ENCODE measurements at places on chromosomes 7 and 10.

DNA sequence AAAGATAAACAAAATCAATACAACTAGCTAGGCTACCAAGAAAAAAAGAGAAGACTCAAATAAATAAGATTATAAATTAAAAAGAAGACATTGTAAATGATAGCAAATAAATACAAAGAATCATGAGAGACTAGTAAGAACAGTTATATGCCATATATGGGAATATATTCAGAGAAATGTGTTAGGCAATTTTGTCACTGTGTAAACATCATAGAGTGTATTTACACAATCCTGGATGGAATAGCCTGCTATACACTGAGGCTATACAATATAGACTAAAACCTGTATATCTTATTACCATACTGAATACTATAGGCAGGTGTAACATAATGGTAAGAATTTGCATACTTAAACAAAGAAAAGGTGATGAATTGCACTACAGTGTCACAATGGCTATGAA lies 717.4 kb downstream of the PARD3 start:
- DNase-seq = no peak

DNA sequence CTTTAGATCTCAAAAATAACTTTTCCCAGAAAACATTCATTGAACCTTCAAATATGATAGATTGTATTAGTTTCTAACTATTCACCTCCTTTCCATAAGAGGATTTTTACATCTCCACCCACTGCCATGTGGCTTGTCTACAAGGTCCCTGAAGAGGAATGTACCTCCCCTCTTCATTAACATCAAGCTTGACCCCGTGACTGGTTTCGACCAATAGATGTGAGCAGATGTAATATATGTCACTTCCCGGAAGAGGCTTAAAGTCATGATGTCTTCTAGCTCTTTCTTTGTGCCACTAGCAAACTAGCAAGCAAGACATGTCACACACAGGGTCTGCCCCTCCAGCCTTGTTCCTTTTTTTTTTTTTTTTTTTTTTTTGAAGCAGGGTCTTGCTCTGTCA lies 6.9 kb downstream of the BAZ1B start:
- DNase-seq = no peak

DNA sequence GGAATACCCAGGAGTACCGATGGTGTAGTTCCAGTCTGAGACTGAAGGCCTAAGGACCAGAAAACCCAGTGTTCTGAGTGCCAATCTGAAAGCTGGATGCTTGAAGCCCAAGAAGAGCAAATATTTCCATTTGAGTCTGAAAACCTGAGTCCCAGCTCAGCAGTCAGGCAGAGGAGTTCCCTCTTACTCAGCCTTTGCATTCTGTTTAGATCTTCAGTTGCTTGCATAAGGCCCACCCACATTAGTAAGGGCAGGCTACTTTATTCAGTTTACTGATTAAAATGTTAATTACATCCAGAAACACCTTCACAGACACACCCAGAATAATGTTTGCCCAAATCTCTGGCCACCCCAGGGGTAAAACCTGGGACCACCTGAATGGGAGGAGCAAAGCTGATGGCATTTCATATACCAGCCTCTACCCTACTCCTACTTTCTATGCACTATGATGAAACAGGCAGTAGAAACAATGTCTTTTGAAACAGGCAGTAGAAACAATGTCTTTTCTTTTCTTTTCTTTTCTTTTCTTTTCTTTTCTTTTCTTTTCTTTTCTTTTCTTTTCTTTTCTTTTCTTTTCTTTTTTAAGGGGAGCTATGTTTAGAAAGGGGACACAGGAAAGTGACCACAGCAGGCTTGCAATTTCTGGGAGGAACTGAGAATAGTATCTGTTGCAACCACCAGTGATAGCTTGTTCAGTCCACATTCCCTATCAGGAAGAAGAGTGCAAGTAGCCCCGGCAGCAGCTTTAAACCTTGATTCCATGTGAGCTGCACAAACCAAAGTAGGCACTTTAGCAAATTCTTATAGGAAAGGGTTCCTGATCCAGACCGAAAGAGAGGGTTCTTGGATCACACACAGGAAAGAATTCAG lies 30.6 kb downstream of the FAM237B start:
- no peak for DNase-seq

GRCh38 chr10:13925971-13926780 lies 339.4 kb downstream of the PRPF18 start:
- no peak for DNase-seq

GRCh38 chr7:12570168-12570533 lies 369 bp upstream of the SCIN start:
- no peak for DNase-seq

GRCh38 chr7:141928146-141928844 lies 12.1 kb downstream of the OR9A4 start:
- DNase-seq = no peak

- DNase-seq = no peak
Measured at GRCh38 chr10:53223851-53224250, 451.3 kb upstream of the MBL2 start.

GRCh38 chr7:44794331-44794730 lies 2.1 kb upstream of the PPIA start:
- DNase-seq = no peak

DNA sequence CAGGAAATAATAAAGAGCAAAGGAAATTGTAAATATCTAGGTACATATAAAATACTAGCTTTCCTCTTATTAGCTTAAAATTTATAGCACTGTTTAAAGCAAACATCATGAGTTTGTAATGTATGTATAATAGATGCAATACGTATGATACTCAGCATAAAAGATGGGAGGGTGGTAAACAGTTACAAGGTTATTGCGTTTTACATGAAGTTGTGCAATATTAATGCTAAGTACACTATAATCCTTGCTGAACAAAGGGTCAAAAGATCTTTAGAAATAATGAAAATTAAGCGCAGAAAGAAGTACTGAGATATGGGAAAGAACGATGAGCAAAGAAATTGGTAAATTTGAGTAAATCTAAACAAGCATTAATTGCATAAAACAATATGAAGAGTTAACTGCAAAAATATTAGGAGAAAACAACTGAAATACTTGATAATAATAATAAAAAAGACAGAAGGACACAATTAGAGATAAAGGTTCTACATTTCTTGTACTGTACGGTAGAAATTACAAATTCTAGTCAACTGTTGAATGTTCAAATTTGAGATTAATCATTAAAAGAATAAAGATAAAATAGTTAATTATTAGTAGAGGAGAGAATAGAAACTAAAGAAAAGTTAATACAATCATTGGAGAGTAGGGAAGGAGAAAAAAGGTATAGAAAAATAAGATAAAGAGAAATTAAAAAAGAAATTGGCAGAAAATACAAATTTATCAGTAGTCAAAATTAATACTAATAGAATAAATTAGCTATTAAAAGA lies 17.9 kb downstream of the C10orf67 start:
- no peak for DNase-seq
